Activated T-helper 1 cell treated with anti-CD3 and anti-CD28 coated beads, Interleukin-12 subunit alpha, Interleukin-12 subunit beta, Interleukin-2, Interleukin-4 antibody, amounts not matched to agents 30 ng/mL and 10 ng/mL and 1 ng/mL, durations not matched to agents 14 hours and 24 hours and 36 hours (primary cell): ENCODE measurements at places on chromosomes 1 and 21. TPM values are rescaled to one million over a fixed set of nuclear protein-coding genes. Genes with fewer than 3 reads are reported as not detected.

DNA sequence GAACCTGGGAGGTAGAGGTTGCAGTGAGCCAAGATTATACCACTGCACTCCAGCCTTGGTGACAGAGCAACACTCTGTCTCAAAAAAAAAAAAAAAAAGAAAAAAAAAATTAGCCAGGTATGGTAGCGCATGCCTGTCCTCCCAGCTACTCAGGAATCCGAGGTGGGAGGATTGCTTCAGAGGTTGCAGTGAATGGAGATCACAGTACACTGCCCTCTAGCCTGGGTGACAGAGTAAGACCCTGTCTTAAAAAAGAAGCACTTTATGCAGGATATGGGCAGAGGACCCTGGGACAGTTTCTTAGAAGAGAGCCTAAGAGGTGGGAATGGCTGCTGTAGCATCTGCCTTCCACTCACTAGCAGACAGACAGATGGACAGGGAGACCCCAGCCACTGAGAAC lies 23.0 kb downstream of the IQGAP3 start:
- no peaks in the 10 kb centered on the region for H3K27me3 ChIP-seq
- no peak overlapping the region for H3K4me3 ChIP-seq
- H3K4me1 ChIP-seq = peaks cover 5% of the 10 kb centered on the region
- no peak for DNase-seq
- H3K36me3 ChIP-seq = peaks cover 14% of the 10 kb centered on the region
- H3K27ac ChIP-seq = no peak overlapping the region

GRCh38 chr1:170340308-170340707 lies 191.7 kb upstream of the GORAB start:
- H3K36me3 ChIP-seq = no peaks in the 10 kb centered on the region
- no peaks in the 10 kb centered on the region for H3K4me1 ChIP-seq
- no peak for DNase-seq

DNA sequence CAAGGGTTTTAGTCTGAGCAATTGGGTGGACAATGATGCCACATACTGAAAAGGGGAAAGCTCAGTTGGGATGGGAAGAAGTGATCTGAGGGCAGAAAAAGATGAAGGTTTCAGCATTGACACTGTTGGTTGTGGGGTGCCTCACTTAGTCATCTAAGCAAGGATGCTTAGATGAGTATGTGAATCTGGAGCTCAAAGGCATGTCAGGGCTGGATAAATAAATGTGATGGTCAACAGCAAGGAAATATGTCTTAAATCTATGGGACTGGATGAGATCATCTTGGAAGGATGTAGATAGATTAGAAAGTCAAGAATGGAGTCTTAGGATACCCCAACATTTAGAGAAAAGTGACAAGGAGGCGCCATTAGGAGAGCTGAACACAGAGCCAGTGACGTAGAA lies 114.6 kb downstream of the ZBTB18 start:
- no peak overlapping the region for H3K4me3 ChIP-seq
- no peaks in the 10 kb centered on the region for H3K36me3 ChIP-seq
- H3K27ac ChIP-seq = no peak overlapping the region
- no peak for DNase-seq

GPX7 gene
- 32.7 and 32.8 TPM in 2 replicates for total RNA-seq

GRCh38 chr1:88061492-88062177 lies 622.4 kb upstream of the PKN2 start:
- no peak for DNase-seq
- H3K27ac ChIP-seq = no peak overlapping the region
- no peaks in the 10 kb centered on the region for H3K36me3 ChIP-seq

FTCD gene
- total RNA-seq = 0.56 and 0.62 TPM in 2 replicates

DNA sequence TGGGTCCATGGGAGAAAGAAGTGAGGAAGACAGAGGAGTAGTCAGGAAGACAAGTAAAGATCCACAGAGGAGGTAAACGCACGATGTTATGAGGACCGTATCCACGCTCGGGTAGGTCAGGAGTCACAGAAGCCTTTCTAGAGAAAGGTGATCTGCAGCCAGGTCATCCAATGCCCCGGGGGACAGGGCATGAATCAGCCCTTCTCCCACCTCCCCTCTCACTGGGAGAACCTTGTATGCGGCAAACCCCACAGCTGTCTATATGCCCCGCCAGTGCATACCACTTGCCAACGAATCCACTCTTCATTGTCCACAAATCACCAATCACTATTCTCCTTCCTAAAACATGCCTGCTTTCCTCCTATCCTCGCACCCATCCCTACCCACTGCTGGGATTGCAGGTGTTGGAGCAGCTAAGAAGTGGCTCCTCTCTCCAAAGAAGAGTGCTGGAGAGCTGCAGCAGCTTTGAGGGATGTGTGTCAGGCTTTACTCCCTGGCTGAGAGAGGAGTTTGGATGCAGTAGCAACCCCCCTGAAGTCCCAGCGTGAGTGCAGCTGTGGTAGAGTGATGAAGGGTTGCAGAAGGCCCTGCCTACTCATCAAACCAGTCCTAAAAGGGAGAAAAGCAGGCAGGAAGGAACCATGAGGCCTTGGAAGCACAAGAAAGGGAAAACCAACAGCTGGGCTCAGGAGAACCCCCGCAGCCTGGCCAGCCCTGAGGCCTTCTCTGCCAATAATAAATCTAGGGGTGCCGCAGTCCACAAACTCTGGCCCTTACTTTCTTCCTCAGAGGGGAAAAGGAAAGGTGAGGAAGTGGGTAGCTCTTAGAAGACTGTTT lies 102.2 kb upstream of the GADD45A start:
- no peaks in the 10 kb centered on the region for H3K4me1 ChIP-seq
- no peak for DNase-seq
- no peak overlapping the region for H3K4me3 ChIP-seq
- no peaks in the 10 kb centered on the region for H3K36me3 ChIP-seq

C1orf226 gene
- not detected in 2 replicates for total RNA-seq

KMO gene
- not detected in 2 replicates for total RNA-seq

- peaks cover 27% of the 10 kb centered on the region for H3K36me3 ChIP-seq
- DNase-seq = peak; percentile 46
- no peaks in the 10 kb centered on the region for H3K27me3 ChIP-seq
- H3K27ac ChIP-seq = peak overlapping the region; percentile 81
These were observed 685 bp downstream of the CRTC2 start for GRCh38 chr1:153957744-153958110.

DNA sequence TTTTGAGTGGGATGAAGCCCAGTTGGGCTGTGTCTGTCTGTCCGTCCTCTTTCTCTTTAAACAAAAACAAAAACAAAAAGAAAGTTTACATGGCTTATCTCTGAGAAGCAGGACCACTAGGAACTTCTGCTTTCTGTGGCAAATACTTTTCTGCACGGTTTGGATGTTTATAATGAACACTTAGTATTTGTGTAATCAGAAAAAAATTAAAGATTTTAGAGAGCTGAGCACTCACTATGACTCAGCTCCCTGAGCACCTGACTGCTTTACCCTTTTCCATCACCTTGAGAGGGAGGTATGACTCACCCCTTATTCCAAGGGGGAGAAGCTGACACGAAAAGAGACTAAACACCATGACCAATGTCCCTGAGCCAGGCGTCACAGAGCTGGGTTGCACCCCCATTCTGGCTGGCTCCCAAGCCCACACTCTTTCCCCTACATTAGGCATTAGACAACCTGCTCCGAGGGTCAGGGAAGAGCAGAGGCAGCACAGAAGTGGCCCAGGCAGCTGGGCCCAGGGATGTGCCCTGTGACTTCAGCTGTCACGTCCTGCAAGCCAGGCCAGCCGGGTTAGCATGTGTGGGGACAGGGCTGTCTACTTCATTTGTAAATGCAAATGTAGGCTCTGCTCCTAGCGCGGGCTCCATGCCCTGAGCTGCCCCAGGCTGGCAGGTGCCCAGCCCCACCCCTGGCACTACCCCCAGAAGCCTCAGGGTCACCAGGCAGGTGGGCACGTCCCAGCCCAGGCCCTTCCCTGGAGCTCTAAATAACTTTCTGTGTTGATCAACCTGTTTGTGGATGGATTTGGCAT lies 30.4 kb downstream of the RAP1GAP start:
- DNase-seq = no peak
- no peaks in the 10 kb centered on the region for H3K27me3 ChIP-seq
- H3K27ac ChIP-seq = no peak overlapping the region
- peaks cover 7% of the 10 kb centered on the region for H3K4me1 ChIP-seq
- H3K36me3 ChIP-seq = no peaks in the 10 kb centered on the region
- no peak overlapping the region for H3K4me3 ChIP-seq

DNA sequence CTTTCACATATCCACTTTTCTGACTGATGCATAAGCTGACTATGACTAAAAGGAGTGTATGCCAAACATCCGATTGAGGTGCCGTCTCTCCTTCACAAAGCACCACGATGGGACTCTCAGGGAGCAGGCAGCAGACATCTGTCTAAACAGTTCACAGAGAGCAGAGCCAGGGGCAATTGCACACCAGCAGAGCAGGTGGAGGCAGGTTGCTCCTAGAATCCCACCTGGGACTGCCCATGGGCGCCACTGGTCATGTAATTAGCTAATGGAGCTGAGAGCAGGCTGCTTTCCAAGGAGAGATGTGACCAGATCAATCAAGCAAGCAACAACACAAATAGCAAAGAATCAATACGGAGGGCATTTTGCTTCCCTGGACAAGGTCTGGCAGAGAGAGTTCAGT lies 30.5 kb upstream of the COA6 start:
- DNase-seq = no peak
- H3K27me3 ChIP-seq = peaks cover 17% of the 10 kb centered on the region
- H3K4me3 ChIP-seq = no peak overlapping the region
- H3K4me1 ChIP-seq = no peaks in the 10 kb centered on the region
- no peaks in the 10 kb centered on the region for H3K36me3 ChIP-seq
- H3K27ac ChIP-seq = no peak overlapping the region

DNA sequence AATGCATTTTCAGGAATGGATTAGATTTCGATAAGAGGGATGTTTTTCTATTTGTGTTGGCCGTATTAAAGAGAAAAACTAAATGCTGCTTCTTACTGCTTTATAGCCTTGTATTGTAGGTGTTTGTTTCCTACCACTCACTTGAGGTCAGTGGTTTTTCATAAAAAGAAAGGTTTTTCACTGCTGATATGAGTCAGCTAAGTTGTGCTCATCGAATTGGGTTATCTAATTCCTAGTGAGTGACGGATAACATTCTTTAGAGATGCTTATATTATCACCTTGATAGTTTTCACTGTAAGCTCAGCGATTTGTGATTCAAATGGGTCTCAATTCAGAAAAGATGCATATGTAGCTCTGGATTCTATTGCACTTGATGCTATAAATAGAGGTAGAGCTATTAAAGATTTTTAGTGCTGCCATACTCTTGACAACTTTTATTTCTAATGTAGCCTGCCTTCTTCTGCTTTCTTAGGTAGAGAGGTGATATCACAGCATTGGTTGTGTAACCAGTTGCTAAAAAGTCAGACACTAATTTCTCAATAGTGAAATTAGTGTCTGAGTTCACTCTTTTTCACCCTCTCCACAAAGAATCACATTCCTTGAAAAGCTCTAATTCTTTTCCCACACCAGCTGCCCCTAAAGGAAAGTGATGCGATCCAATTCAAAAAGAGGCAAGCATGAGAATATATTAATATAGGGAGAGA lies 180.0 kb downstream of the RASAL2 start:
- H3K27ac ChIP-seq = no peak overlapping the region
- no peaks in the 10 kb centered on the region for H3K4me1 ChIP-seq
- no peaks in the 10 kb centered on the region for H3K27me3 ChIP-seq
- H3K36me3 ChIP-seq = no peaks in the 10 kb centered on the region
- no peak for DNase-seq

TFF1 gene
- total RNA-seq = not detected in 2 replicates

DNA sequence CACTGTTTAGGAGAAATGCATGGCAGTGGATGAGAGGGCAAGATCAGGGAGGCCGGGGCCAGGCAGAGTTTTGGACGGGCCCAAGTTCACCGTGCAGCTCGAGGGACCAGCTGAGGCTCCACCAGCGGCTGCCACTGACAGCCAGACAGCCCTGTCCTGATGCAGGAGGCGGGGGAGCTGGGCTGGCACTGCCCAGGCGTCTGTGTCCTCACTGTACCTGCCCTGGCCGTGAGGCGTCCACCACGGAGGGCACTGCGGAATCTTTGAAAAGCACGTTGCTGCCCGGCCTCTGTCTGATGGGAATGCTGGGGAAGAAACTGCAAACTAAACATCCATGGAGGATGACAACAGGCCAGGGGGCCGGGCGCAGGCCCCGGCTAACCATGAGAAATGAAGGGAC lies 35.5 kb downstream of the VPS26C start:
- H3K4me1 ChIP-seq = peaks cover under 1% of the 10 kb centered on the region
- no peaks in the 10 kb centered on the region for H3K27me3 ChIP-seq
- H3K27ac ChIP-seq = no peak overlapping the region
- H3K4me3 ChIP-seq = no peak overlapping the region

- DNase-seq = no peak
- no peak overlapping the region for H3K4me3 ChIP-seq
- H3K36me3 ChIP-seq = peaks cover 36% of the 10 kb centered on the region
- peaks cover 29% of the 10 kb centered on the region for H3K4me1 ChIP-seq
- no peak overlapping the region for H3K27ac ChIP-seq
These were observed 435 bp downstream of the ILF2 start for GRCh38 chr1:153670257-153670858.

GRCh38 chr1:87961992-87962391 lies 633.3 kb downstream of the LMO4 start:
- H3K4me3 ChIP-seq = no peak overlapping the region
- H3K27me3 ChIP-seq = peaks cover 3% of the 10 kb centered on the region
- DNase-seq = no peak
- H3K4me1 ChIP-seq = no peaks in the 10 kb centered on the region
- H3K27ac ChIP-seq = no peak overlapping the region

DNA sequence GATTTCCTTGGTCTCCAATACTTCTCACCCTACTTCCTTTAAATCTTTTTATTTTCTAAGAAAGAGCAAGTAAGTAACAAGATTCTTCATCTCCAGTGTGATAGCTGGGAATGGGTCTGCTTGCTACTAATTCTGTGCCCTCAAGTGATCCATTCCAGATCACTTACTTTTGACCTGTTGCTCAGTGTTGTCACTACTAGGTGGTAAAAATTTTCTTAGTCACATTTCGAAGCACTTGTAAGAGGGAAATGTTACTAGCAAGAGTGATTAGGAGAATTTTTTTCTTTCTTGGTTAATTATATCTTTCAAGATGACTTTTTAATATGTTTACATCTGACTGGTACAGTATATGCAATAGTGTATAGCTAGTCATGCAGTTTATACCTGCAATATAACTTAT lies 2.2 kb downstream of the UBAP2L start:
- no peak for DNase-seq
- H3K4me3 ChIP-seq = peak overlapping the region; percentile 97
- H3K4me1 ChIP-seq = peaks cover 67% of the 10 kb centered on the region
- H3K36me3 ChIP-seq = peaks cover 69% of the 10 kb centered on the region
- peak overlapping the region; percentile 77 for H3K27ac ChIP-seq
